ENCODE measurements at places on chromosomes 7 and 10. TPM values are rescaled to one million over a fixed set of nuclear protein-coding genes. Genes with fewer than 3 reads are reported as not detected.

GPR15LG gene
- not detected for total RNA-seq

DNA sequence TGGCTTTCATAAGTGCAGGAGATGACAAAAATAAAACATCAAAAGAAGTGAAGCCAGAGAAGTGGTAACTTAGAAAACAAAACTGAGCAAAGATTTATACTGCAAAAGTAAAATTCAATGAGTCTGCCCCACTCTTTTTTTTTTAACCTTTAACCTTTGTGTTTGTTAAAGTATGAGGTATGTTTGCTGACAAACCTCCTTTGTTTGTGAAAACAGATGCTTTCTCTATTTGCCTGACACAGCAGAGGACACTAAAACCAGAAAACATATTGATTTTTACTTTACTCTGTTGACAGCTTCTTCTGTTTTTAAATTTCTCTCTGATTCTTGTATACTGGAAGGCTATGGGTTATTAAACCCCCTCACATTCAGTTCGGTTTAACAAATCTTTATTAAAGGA, 57.6 kb downstream of the SGMS1 start:
- DNase-seq: no peak
- H3K27ac ChIP-seq: no peak overlapping the region
- no peaks in the 10 kb centered on the region for H3K4me1 ChIP-seq
- no peaks in the 10 kb centered on the region for H3K27me3 ChIP-seq

DNA sequence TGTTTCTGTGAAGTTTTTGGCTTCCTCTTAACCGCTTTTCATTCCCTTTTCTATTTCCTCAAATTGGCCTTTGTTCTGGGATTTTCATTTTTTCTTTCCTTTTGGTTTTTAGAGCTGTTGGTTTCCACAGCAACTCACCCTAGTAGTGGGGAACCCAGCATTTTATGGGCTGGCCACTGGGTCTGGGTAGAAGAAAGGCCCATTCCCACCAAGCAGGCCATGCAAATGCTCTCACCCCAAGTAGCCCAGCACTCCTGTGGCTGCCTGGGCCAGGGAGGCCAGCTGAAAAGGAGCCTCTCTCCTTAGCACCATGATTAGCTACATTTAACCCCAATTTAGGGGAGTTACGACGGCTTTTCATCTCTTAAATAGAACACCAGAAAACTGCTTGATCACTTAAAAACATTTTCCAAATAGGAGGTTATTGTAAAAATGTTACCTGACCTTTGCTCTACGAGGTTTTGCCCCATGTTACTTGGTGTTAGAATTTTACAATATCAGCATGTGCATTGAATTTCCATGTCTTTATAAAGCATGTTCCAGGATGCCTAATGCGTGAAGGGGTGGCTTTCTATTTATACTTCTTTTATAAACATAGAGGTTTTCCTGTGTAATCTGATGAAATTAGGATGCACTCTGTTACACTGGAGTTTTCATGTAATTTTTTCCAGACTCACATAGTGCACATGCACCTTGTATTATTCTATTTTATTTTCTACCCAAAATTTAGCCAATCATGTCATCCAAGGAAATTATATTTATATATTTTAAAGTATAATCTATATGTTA, 75.4 kb downstream of the FAM171A1 start:
- no peaks in the 10 kb centered on the region for H3K36me3 ChIP-seq
- H3K4me3 ChIP-seq: no peak overlapping the region
- H3K27me3 ChIP-seq: peaks cover 3% of the 10 kb centered on the region
- DNase-seq: no peak

DNA sequence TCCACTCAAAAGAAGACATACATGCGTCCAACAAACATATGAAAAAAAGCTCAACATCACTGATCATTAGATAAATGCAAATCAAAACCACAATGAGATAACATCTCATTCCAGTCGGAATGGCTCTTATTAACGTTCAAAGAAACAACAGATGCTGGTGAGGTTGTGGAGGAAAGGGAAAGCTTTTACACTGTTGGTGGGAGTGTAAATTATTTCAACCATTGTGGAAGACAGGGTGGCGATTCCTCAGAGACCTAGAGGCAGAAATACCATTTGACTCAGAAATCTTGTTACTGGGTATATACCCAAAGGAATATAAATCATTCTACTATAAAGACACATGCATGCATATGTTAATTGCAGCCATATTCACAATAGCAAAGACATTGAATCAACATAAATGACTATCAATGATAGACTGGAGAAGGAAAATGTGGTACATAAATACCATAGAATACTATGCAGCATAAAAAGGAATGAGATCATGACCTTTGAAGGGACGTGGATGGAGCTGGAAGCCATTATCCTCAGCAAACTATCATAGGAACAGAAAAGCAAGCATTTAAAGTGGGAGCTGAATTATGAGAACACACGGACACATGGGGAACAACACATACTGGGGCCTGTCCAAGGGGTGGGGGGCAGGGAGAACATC, 28.4 kb downstream of the PCDH15 start:
- H3K4me3 ChIP-seq: no peak overlapping the region
- no peaks in the 10 kb centered on the region for H3K36me3 ChIP-seq
- H3K27ac ChIP-seq: no peak overlapping the region
- H3K4me1 ChIP-seq: no peaks in the 10 kb centered on the region
- DNase-seq: no peak

GRCh38 chr10:116925056-116925455, 75.8 kb downstream of the ENO4 start:
- H3K27me3 ChIP-seq: no peaks in the 10 kb centered on the region
- H3K4me1 ChIP-seq: no peaks in the 10 kb centered on the region
- H3K36me3 ChIP-seq: no peaks in the 10 kb centered on the region
- DNase-seq: no peak
- H3K27ac ChIP-seq: no peak overlapping the region
- no peak overlapping the region for H3K4me3 ChIP-seq

DNA sequence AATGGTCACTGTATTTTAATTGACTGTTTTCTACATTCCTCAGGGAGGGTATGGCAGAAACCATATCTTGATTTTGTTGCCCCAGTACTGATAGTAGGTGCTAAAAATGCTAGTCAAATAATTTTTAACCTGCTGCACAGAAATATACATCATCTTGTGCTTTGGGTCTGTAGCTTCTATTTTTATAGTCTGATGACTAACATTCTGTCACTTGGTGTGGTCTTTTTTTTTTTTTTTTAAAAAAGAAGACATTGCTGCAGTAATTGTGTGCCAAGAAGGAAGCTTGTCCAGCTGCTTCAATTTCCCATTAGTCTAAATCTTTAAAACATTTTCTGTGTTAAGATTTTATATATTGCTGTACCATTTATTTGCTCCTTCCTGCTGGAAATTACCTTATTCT, 83.6 kb downstream of the ICA1 start:
- no peaks in the 10 kb centered on the region for H3K27me3 ChIP-seq
- H3K4me1 ChIP-seq: peaks cover 43% of the 10 kb centered on the region
- H3K4me3 ChIP-seq: no peak overlapping the region
- H3K36me3 ChIP-seq: no peaks in the 10 kb centered on the region
- no peak overlapping the region for H3K27ac ChIP-seq

GRCh38 chr7:116588225-116588624, 63.4 kb downstream of the CAV1 start:
- H3K4me1 ChIP-seq: peaks cover 26% of the 10 kb centered on the region
- H3K36me3 ChIP-seq: no peaks in the 10 kb centered on the region
- peaks cover 12% of the 10 kb centered on the region for H3K27me3 ChIP-seq
- H3K27ac ChIP-seq: no peak overlapping the region
- H3K4me3 ChIP-seq: no peak overlapping the region

- no peaks in the 10 kb centered on the region for H3K4me1 ChIP-seq
- no peaks in the 10 kb centered on the region for H3K27me3 ChIP-seq
- DNase-seq: no peak
- H3K27ac ChIP-seq: no peak overlapping the region
These were observed 264.6 kb downstream of the SNX10 start for GRCh38 chr7:26556061-26556881.

DNA sequence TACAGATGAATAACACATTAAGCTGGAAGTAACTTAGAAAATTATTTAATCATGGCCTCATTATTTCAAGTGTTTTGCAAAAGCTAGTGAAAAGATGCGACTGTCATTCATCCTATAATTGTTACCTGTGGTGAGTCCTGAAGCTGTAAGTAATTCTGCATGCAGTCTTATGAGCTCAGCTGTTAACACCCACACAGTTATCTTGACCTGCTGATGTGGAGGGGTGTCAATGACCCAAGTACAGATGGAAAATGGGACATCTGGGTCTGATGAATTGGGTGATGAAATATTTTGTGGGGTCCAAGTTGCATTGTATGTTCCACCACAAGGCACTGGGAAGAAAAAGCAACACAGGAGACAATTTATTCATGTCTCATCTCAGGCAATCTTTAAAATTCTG, 68.9 kb downstream of the OR13A1 start:
- DNase-seq: no peak
- peaks cover 11% of the 10 kb centered on the region for H3K4me1 ChIP-seq
- H3K27ac ChIP-seq: no peak overlapping the region

SLIT1 gene
- total RNA-seq: 0.29 TPM

DNA sequence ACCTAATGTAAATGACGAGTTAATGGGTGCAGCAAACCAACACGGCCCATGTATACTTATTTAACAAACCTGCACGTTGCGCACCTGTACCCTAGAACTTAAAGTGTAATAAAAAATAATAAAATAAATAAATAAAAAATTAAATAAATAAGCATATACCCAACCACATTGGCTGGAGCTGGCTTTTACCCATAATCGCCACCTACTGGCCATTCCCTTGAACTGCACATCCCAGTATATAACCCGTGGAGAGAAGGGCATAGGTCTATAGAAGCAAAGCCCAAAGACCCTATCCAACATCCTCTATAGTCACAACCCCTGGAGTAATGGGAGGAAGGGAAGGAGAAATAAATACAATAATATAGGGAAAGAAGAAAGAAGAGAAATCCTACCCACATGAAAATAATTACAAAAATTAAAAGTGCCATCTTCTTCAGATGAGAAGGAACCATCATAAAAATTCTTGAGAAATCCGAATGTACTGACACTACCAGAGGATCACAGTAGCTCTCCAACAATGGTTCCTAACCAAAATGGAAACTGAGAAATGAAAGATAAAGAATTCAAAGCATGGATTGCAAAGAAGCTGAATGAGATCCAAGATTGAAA, 65.6 kb downstream of the TWIST1 start:
- DNase-seq: peak; percentile 40
- H3K4me3 ChIP-seq: no peak overlapping the region
- H3K27me3 ChIP-seq: no peaks in the 10 kb centered on the region
- H3K27ac ChIP-seq: no peak overlapping the region
- H3K36me3 ChIP-seq: no peaks in the 10 kb centered on the region

DNA sequence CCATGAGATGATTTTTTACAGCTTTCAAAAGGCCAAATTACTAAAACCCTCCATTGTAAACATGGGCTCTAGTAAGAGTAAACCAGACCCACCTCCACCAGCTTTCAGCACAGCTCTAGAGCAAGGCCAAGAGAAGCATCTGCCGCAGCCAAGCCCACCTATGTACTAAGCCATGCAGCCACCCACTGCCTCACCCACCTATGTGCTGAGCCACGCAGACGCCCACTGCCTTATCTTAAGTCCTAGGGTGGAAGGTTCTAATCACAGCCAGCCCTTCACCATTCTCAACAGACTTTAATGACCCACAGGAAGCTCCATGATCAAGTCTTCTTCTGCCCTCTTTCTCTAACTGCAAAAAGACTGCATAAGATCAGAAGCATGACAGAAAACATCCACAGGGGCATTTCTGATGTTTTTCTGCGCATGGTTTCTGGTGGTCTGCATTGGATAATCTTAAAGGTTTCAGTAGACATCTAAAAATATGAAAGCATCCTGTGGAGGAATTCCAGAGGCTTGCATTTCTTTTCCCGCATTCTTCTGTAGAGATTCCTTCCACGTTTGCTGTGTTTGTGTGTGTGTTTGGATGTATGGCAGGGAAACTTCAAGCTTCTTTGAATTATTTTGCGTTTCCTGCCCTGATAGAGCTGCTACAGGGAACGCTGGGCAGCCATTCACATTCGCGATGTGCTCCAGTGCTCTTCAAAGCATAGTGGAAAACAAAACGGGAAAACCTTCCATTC, 286.1 kb upstream of the KLF6 start:
- H3K27me3 ChIP-seq: no peaks in the 10 kb centered on the region
- H3K36me3 ChIP-seq: no peaks in the 10 kb centered on the region
- peaks cover 10% of the 10 kb centered on the region for H3K4me1 ChIP-seq
- no peak for DNase-seq

GRCh38 chr7:51187941-51188340, 128.7 kb downstream of the COBL start:
- no peaks in the 10 kb centered on the region for H3K4me1 ChIP-seq
- H3K27ac ChIP-seq: no peak overlapping the region
- no peaks in the 10 kb centered on the region for H3K36me3 ChIP-seq
- H3K27me3 ChIP-seq: no peaks in the 10 kb centered on the region
- DNase-seq: no peak
- no peak overlapping the region for H3K4me3 ChIP-seq

- H3K27ac ChIP-seq: no peak overlapping the region
- no peak for DNase-seq
- H3K4me1 ChIP-seq: peaks cover 62% of the 10 kb centered on the region
- peaks cover 10% of the 10 kb centered on the region for H3K27me3 ChIP-seq
- no peaks in the 10 kb centered on the region for H3K36me3 ChIP-seq
These were observed 6.0 kb downstream of the SHH start for GRCh38 chr7:155806096-155806871.

- no peak overlapping the region for H3K27ac ChIP-seq
- DNase-seq: no peak
- no peaks in the 10 kb centered on the region for H3K36me3 ChIP-seq
- no peaks in the 10 kb centered on the region for H3K4me1 ChIP-seq
- no peak overlapping the region for H3K4me3 ChIP-seq
These were observed 33.7 kb upstream of the CABCOCO1 start for GRCh38 chr10:61628875-61629513.

DNA sequence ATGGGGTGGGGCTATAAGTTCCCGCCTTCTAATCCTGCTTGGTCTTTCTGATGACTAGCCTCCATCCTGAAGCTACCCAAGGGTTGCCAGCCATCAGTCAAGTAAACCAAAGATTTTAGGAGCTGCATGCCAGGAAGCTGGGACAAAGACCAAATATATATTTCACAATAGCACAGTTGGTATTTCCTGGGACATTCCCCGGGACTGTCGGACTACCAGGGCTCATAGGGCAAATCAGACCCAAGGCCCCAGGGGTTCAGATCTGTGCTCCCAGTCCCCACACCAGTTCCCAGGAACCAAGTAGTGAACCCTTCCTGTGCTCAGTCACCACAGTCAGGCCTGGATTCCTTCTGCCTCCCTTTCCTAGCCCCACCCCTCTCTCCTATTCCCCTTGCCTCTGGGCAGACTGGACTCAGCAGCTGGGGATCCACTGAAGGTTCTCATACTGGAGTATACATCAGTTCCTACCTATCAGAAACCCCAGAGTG, 5.7 kb upstream of the CXCL12 start:
- no peaks in the 10 kb centered on the region for H3K36me3 ChIP-seq
- no peak overlapping the region for H3K4me3 ChIP-seq
- no peak for DNase-seq
- H3K27ac ChIP-seq: no peak overlapping the region
- H3K4me1 ChIP-seq: no peaks in the 10 kb centered on the region

GRCh38 chr7:68250143-68250542, 1253.5 kb downstream of the TYW1 start:
- no peaks in the 10 kb centered on the region for H3K36me3 ChIP-seq
- no peak overlapping the region for H3K4me3 ChIP-seq
- no peaks in the 10 kb centered on the region for H3K4me1 ChIP-seq
- H3K27me3 ChIP-seq: no peaks in the 10 kb centered on the region
- no peak overlapping the region for H3K27ac ChIP-seq

- no peaks in the 10 kb centered on the region for H3K4me1 ChIP-seq
- DNase-seq: no peak
- H3K36me3 ChIP-seq: no peaks in the 10 kb centered on the region
- H3K27me3 ChIP-seq: no peaks in the 10 kb centered on the region
These were observed 251.7 kb upstream of the MYO3A start for GRCh38 chr10:25682203-25682851.

METTL2B gene
- 22.7 TPM for total RNA-seq
